KBM-7 (cell line): ENCODE measurements at places on chromosomes 1 and 21.

DNA sequence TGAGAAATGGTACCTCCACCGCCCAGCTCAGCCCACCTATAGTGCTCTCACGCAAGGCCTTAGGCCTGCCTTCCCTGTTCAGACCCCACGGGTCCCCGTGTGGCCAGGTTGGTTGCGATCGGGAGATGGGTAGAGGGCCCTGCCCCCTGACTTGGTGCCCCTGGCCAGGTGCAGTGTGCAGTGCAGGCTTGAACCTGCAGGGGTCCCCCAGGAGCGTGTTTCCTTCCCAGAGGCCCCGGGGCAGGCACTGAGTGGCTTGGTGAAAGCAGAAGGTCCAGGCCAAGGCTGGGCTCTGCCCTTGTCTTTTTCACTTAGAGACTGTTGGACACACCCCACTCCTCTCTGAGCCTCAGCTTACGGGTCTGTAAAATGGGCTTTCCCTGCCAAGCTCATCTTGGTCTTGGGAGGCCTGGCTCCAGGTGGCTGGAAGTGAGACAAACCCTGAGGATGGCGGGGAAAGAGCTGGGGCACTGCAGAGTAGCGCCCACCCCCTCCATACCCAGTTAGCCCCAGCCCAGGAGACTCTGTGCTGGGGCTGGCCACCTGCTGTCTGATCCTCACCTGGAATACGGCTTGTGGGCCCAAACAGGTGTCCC lies 9.3 kb upstream of the HES5 start:
- DNase-seq, result peak; percentile 56

- no peak for DNase-seq
Observed at GRCh38 chr1:13842497-13842896, 142.5 kb downstream of the PRDM2 start.

DNA sequence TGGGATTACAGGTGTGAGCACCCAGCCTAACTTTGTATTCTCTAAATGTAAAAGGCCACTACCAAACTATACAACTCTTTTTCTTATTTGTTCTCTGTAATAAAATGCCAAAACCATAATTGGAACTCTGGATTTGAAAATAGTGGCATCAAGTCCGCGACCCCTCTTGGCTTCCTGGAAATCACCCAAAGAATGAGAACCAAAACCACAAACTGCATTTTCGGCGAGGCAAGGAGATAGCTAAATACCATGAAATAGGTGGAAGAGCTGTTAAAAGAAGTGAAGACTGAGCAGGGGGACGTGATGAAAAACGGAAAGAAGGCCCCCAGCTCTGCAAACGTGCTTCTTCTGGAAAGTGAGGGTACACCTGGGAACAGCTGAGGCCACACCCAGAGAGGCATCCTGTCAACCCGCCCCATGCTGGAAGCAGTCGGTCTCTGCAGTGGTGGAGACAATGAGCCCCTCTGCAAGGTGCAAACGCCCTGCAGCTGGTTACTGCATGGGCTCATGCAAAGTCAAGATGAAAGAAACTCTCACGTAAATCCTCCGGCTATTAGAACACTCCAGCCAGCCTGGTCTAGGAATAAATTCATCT lies 22.5 kb downstream of the VPS26C start:
- peak; percentile 42 for DNase-seq

- DNase-seq, result no peak
Observed at GRCh38 chr1:224264321-224264720, 65.7 kb downstream of the NVL start.

DNA sequence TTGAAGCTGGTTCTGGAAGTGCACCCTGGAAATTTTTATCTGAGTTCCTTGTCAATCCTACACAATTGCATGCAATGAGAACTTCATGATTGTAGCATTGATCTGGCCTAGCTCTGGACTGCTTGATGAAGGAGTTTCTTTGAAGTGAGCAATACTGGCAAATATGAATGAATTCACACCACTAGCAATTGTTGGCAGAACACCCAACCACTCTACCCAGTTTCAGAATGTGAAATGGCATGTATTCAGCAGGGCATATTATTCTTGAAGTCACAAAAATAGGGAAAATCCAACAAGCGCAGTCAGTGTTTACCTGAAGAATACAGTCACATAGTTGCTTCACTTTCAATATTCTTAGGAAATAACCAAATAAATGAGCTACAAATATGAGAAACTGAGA lies 57.3 kb downstream of the RGS5 start:
- no peak for DNase-seq

- DNase-seq, result no peak
Observed at GRCh38 chr21:28338701-28339305, 653.9 kb downstream of the LTN1 start.

GRCh38 chr1:25677193-25677773 lies 60.7 kb downstream of the MAN1C1 start:
- no peak for DNase-seq

DNA sequence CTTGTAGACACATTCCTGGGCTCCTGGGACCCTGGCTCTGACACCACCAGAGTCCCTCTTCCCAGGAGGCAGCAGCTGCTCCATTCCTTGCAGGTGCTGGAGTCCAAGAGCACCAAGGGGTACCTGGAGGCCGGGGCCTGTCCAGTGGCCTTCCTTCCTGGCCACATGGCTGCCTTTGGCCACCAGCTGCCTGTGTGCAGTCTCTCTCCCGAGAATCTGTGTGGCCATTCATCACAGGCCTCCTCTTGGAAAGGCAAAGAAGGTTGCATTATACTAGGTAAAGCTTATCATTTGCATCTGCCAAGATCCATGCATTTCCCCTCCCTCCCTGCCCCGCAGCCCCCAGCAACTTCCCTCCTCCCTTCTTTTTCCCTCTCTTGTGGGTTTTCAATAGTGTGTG lies 48.9 kb upstream of the OLIG2 start:
- DNase-seq, result no peak

GRCh38 chr21:33480481-33481103 lies 818 bp upstream of the TMEM50B start:
- DNase-seq, result no peak

DNA sequence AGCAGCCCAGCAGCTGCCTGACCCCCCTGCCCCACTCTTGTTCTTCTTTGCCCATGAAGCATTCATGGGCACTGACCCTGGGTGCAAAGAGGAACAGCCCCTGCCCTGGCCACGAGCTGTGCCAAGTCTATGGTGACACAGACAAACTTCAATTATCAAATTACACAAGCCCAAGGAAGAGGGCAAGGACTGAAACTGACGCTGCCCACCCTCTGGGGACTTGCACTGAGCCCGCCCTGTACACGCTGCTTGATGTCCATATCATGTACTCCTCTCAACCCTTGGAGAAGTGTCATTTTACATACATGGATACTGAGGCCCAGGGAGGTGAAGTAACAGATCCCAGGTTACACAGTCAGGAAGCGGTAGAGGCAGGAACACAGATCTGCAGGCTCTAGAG lies 32.1 kb downstream of the NKAIN1 start:
- DNase-seq, result no peak

DNA sequence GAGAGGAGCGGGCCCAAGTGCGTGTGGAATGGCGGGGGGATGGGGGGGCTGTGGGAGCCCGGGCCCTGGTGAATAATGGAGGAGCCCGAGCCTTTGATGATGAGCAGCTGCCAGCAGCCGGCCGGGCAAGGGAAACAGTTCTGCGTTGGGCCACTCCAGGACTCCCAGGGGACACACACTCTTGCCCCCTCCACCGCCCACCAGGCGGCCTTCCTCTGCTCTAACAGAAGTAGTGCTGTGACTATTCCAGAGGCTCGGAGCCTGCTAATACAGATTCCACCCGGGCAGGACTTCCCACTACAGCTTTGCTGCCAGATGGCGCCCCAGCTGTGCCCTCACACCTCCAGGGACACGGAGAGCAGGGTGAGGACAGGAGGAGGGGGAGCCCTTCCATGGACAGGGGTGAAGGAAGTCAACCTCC lies 48.2 kb upstream of the LRP8 start:
- no peak for DNase-seq

DNA sequence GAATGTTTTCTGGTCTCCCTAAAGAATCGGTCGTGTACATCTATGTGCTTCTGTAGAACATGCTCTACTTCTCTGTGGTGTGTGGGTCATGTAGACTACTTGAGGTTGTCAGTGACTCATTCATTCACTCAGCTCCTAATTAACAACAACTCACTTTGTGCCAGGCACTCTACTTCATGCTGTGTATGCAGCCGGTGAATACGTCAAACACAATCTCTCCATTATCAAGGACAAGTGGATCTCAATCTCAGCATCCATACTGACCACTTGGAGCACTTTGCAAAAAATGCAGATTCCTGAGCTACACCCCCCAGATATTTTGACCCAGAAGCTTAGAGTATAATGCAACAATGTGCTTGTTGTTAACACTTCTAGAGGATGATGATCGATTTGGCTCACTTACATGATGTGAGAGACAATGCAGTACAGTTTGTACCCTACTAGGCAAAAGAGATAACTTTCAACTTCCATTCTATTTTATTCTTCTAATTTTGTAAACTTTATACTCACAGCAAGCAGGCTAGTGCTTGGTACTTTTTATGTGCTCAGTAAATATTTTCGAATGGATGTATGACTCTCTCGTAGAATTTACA lies 508.6 kb upstream of the ADAMTS5 start:
- DNase-seq, result no peak

DNA sequence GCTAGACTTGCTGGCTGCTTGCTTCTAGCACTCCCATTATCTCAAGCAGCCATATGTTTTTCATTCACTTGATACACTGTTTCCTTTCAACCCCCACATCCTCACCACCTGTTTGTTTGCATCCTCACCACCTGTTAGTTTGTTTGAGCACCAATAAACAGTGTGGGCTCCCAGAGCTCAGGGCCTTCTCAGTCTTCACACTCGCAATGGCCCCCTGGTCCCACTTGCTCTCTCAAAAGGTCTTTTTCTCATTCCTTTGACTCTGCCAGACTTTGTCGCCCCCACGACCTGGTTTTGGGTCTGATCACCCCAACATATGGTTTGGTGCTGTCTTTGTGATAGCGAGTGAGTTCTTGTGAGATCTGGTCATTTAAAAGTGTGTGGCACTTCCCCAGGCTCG lies 6.2 kb upstream of the PADI4 start:
- no peak for DNase-seq

GRCh38 chr1:200590001-200590400 lies 30.6 kb downstream of the KIF14 start:
- no peak for DNase-seq

DNA sequence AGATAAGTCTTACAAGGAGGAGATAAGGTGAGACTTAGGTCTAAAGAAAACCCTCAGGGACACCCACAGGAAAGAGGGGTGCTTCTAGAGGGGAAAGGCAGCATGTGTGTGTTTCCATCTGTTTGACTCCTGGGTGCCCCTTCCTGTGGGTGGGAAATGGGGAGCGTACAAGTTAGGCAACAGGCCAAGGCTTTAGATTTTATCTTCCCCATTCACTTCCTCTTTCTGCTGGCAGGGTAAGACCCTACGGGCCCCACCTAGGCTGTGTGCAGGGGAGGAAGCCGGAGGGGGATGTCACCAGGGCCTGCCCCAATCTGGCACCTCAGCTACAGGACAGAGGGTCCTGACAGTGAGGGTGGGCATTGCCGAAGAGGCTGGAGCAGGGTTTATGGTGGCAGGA lies 2.5 kb upstream of the OLIG1 start:
- peak; percentile 94 for DNase-seq

GRCh38 chr1:50181027-50181663 lies 72.4 kb downstream of the ELAVL4 start:
- DNase-seq, result no peak

DNA sequence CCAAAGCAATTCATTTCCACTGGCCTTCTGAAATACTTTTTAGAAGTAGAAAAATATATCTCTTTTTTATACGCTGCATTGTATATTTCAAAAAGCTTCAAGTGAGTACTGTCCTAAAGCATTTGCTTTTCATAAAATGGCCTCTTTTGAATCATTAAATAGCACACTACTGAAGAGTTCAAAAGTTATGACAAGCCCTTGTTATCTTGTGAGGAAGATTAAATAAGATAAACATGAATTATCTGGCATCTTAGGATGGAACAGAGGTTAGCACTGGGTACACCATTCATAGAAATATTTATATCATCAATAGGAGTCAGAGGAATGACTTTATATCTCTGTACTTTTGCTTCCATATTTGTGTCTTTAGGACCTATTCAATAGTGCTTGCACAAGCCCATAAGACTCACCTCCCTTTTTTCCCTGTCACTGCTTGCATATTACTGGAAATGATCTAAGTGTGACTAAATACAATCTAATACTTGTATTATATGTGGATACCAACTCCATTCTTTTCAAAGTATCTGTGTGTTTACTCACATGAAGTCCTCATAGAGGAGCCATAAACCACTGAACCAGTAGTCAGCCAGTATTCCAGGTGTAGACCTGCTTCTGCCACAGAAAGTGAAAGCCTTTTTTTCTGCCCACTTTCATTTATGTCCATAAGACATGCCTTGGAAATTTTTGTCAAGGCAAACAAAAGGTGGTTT lies 274.2 kb upstream of the C1orf105 start:
- no peak for DNase-seq

DNA sequence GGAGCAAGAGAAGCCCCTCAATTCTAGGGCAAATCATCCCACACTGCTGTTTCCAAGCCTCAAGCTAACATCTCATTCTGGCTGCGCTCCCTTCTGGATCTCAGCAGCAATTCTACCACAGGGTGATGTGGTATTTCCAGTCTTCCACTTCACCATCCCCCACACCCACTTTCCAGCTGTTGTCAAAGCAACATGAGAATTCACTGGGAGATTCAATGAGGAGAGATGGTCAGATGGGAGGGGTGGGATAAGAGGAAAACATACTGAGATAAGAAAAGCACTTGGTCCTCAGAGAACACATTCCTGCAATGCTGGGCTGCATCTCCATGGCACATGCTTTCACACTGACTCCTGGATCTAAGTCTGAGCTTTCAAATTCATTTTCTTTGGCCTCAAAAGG lies 47.3 kb upstream of the LRRC52 start:
- no peak for DNase-seq

GRCh38 chr1:172404121-172404520 lies 16.4 kb upstream of the C1orf105 start:
- no peak for DNase-seq

GRCh38 chr1:30685796-30686165 lies 37.6 kb downstream of the MATN1 start:
- DNase-seq, result no peak

GRCh38 chr1:116373431-116374352 lies 648 bp downstream of the ATP1A1 start:
- peak; percentile 65 for DNase-seq

DNA sequence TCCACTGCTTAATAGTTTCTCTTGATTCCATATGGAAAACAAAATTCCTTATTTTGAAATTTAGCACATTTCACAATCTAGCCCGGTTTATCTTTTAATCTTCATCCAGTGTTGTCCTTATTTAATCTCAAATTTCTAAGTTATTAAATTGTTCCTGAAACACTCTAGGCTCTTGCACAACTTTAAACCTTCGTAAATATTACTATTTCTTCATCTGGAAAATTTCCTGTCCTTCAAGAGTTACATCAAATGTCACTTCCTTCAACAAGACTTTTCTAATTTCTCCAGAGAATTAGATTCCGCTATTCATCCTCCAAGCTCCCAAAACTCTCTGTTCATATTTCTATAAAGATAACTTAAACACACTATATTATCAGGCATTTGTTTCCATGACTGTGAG lies 6.5 kb downstream of the FMO5 start:
- DNase-seq, result no peak

GRCh38 chr1:219506473-219506899 lies 106.4 kb downstream of the ZC3H11B start:
- no peak for DNase-seq
